ENCODE measurements at places on chromosomes 3 and 15. TPM values are rescaled to one million over a fixed set of nuclear protein-coding genes. Genes with fewer than 3 reads are reported as not detected.

DNA sequence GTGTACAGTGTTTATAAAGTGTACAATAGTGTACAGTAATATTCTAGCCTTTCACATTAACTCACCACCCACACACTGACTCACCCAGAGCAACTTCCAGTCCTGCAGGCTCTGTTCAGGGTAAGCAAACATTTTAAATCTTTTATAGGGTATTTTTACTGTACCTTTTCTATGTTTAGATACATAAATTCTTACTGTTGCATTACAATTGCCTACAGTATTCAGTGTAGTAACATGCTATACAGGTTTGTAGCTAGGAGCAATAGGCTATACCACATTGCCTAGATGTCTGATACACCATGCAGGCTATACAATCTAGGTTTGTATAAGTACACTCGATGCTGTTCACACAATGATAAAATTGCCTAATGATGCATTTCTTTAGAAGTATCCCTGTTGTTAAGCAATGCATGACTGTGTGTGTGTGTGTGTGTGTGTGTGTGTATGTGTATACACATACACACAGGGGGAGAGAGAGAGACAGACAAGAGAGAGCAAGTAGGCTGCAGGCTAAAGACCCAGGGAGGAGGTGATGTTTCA lies 72.5 kb upstream of the PRR23C start:
- no peak for DNase-seq

DNA sequence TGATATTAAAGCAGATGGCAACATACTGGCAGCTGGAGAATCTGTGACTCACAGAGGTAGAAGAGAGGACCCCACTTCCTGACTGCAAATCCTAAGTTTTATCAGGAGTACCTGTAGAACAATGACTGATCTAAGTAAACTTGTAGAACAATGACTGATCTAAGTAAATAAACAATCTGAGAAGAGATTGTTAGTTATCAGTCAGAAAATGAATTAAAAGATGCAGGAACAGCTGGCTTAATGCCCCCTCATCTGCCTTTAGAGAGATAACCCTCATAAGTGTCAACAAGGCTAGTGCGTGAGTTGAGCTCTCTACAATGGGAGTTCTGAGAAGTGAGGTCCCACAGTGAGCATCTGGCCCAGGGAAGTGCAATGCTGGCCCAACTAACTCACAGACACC lies 14.6 kb downstream of the ACAD11 start:
- DNase-seq, result no peak

Gene DET1
- total RNA-seq, result 9.8 TPM

Gene SSR3
- total RNA-seq, result 101 TPM

Gene MESP2
- not detected for total RNA-seq

- no peak for DNase-seq
Observed at GRCh38 chr15:83854321-83854720, 200.4 kb downstream of the ADAMTSL3 start.

Gene CNBP
- total RNA-seq, result 169 TPM

DNA sequence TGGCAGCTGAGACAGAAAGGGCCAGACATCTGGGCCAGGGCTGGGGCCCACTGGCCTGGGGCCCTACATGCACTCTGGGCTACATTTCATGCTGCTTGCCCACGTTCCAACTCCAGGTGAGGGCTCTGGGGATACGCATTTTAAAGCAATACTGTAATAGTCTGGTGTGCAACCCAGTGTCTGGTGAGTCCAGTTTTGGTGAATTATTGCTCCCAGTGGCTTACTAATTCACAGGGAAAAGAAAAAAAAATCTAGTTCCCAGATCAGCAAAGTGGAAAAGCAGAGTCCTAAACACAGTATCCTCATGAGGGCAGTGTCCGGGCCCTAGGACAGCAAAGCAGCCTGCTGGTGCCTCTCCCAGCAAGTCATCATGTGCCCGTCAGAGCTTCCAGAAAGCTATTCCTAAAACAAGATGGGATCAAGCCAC lies 82.4 kb downstream of the CCNL1 start:
- no peak for DNase-seq

DNA sequence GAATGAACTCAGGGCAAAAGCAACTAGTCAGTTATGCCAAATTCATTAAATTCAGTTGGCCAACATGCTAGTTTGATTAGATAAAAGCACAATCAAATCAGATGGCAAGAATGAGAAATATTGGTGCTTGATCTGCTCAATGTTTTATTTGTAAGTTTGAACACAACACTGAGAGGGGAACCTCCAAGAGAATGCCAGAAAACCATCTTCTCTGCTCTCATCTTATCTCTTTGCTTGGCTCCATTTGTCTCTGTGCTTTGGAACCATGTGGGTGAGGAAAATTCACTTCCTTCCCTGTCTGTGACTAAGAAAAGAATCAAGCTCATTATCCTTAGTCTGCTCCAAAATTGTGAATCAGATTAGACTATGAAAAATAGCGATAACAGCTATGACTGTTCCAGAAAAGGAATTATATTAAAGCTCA lies 43.6 kb upstream of the DCBLD2 start:
- no peak for DNase-seq

Gene FSIP1
- 14.7 TPM for total RNA-seq

- DNase-seq, result no peak
Observed at GRCh38 chr3:139241783-139242182, 102.0 kb upstream of the MRPS22 start.

Measured in occipital lobe (tissue), 3 donors.